Activated CD8-positive, alpha-beta memory T cell treated with anti-CD3 and anti-CD28 coated beads, Interleukin-2, amount 10 ng/mL, durations not matched to agents 7 days and 5 days (primary cell): ENCODE measurements at places on chromosomes 4 and X. TPM values are rescaled to one million over a fixed set of nuclear protein-coding genes. Genes with fewer than 3 reads are reported as not detected.

GSX2 gene
- total RNA-seq = not detected

PNMA3 gene
- 1.0 TPM for total RNA-seq

NCAPG gene
- total RNA-seq = 102 TPM

HAND2 gene
- total RNA-seq = not detected

CFAP99 gene
- total RNA-seq = not detected

CT55 gene
- not detected for total RNA-seq

SCLT1 gene
- total RNA-seq = 53.4 TPM

SFRP2 gene
- not detected for total RNA-seq

GRCh38 chr4:112343330-112344080, 46.3 kb downstream of the ALPK1 start:
- DNase-seq = no peak

DNA sequence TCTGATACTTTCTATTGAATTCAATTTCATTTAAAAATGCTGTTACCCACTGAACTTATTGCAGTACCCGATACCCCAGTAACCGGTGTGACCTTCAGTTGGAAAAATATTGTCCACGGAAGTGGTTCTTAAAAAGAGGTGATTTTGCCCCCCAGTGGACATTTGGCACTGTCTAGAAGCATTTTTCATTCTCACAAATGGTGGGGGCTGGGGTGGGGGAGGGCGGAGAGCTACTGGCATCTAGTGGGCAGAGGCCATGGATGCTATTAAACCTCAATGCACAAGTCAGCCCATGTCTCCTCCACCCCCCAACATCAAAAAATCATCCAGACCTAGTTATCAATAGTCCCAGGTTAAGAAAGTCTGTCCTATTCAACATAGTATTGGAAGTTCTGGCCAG, 19.6 kb upstream of the CHM start:
- DNase-seq = no peak

- peak; percentile 53 for DNase-seq
These were observed 2.5 kb upstream of the HTRA3 start for GRCh38 chr4:8267077-8267476.

DNA sequence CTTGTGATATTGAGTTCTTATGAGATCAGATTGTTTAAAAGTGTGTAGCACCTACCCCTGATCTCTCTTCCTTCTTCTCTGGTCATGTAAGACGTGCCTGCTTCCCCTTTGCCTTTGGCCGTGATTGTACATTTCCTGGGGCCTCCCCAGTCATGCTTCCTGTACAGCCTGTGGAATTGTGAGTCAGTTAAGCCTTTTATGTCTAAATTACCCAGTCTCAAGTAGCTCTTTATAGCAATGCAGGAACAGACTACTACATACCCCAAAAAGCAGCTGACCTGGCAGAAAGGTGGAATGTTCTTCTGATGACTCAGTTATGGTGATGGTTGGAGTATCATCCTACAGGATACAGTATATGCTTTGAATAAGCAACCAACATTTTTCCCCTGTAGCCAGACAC, 11.4 kb upstream of the MCUB start:
- DNase-seq = no peak

DNA sequence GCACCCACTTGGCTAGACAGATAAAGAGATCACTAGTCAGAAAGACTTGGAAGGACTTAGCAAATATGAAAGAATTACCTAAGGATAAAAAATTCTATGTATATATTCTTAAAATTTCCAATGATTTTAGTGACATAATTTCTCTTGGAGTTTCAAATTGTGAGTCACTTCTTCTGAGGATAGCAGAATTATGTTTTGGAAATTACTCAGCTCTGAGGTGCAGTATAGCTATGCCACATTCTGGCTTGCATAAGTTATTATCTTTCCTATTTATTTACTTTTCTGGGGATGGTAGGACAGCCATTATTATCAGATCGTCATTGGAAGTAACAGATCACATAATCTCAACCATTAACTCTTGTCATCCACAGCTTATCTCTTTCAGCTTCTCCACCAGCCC, 853.5 kb downstream of the TRIML1 start:
- DNase-seq = no peak

DNA sequence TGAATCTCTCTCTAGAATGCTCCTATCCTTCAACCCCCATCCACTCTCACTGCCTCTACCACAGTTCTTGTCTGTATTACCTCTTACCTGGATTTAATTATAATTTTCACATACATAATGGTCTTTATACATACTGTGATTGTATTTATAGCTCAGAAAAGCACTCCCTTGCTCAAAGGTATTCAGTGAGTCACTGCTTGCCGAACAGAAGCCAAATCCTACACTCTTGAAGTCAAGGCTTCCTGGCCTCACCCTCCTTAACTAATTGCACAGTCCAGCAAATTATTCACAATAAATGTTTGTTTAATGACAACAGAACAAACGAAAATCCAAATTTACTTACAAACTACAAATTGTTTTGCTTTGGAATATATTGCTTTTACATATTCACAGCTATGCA, 159.5 kb downstream of the KLHL13 start:
- no peak for DNase-seq

DNA sequence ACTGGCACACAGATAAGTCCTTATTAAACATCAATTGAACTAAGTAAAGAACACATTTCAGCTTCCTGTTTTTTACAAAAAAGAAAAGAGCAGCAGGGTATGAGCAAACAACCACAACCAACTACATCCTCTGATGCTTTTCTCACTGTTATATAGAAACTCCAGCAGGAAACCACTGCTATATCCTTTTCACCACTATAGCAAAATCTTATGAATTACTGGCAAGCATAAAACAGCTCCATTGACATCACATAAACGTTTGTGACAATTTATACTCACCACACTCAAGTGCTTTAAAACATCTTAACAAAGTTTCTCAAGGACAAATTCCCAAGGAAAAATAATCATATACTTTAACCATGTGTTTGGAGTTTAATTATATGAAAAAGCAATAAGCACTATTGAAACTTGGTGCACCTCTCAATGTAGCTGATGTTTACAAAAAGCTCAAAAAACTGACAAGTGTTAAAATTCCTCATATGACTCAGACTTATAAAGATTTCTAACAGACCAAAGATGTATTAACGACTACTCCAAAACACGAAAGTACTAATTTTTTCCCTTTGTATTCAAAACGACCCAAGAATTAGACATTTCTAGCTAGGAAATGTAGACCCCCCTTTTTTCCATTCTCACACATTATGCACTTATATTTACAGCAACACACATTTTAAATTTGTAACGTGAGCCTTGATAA, 12.9 kb downstream of the GPRIN3 start:
- DNase-seq = no peak

DNA sequence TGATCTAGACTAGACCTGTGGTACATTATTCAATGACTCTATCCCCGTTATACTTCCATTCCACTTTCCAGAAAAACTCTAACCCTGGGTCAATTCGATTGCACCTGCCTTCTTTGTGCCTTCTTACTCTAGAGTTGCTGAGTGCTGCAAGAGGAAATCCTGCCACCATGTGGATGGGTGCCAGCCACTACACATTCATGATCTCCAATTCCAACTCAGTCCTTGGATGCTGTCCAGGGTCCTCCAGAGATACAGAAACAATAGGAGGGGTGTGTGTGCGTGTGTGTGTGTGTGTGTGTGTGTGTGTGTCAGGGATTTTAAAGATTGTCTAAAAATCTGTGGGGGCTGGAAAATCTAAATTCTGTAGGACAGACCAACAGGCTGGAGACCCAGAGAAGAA, 42.9 kb upstream of the INTS6L start:
- DNase-seq = peak; percentile 66

GRCh38 chr4:112253382-112254000, 21.9 kb downstream of the AP1AR start:
- DNase-seq = no peak

- no peak for DNase-seq
These were observed 33.5 kb downstream of the TMEM164 start for GRCh38 chrX:110036162-110037033.

- DNase-seq = no peak
These were observed 18.4 kb downstream of the XIAP start for GRCh38 chrX:123878252-123878721.

DNA sequence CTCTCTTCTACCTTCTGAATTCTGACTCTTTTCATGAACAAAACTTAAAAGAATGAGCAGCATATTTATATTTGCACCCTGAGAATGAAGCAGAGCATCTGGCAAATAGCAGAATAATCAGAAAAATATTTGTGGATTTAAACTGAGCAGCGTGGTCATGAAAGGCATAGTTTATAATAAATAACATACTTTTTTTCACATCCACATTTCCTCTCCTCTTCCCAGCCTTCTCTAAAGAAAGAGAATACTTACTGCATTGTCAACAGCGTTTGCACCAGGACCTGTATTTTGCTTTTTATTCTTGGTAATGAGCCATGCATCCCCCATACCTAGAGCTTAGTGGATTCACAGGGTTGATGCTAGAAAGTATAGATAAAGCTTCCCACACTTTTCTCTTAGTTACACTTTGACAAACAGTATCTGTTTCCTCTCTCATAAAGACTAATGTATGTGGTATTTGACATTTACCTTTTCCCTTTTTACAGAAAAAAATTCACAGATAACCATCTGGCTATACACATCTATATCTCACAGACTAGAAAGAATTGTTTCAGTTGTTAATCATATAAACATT, 131.5 kb downstream of the PRSS12 start:
- DNase-seq = no peak

DNA sequence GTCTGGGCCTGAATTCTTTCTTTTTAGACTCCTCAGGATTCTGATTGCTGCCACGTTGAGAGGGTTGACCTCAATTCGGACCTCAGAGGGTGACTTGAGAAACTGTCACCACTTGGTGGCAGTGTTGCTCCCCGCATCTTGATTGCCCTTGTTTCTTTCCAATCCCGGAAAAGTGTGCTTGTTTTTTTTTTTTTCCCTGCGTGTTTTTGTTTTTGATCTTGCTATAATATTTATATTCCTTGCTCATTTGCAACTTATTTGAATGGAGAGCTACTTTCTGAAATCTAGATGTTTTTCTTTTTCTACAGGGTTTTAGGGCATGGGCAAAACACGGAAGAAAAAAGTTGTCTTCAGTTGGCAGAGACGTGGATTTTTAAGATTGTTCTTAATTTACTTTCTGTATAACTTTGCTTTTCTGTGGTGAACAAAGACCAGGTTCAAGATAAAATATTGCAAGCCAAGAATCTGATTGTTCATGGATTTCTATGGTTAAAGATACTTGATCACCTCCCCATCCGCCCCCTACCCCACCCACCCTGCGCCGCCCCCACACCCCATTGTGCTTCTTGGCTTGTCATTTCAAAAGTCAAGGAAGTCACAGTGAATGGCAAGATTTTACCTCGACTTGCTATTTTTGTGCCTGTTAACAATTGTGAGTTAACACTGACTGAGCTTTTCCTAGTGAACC, 102.0 kb downstream of the PTTG2 start:
- peak; percentile 72 for DNase-seq

DNA sequence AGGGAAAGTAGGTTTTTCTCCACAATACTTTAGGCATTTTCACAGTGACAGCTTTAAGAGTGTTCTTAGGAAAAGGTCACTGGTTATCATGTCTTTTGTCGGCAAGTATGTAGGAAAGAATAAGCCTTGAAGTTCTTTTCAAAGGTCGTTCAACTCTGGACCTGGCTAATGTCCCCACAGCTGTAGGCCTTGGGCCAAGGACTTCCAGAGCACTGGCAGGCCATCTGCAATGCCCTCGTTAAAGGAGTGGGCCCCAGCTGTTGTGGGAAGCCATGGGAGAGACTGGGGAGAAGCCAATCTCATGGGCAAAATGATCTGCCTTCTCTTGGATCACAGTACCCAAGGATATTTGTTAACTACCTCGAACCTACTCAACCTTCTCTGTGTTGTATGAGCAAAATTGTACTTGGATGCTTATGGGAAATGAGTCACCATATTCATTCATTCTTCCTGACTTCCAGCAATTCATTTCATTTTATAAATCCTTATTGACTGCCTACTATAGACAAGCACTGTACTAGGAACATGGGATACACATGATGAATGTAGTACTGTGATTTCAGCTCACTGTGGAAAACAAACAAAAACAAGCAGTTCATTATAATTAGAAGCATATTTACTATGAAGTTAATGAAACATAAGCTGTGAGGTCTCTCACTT, 141.1 kb upstream of the KIT start:
- no peak for DNase-seq

GRCh38 chr4:25635501-25635900, 20.1 kb upstream of the SLC34A2 start:
- DNase-seq = no peak

DNA sequence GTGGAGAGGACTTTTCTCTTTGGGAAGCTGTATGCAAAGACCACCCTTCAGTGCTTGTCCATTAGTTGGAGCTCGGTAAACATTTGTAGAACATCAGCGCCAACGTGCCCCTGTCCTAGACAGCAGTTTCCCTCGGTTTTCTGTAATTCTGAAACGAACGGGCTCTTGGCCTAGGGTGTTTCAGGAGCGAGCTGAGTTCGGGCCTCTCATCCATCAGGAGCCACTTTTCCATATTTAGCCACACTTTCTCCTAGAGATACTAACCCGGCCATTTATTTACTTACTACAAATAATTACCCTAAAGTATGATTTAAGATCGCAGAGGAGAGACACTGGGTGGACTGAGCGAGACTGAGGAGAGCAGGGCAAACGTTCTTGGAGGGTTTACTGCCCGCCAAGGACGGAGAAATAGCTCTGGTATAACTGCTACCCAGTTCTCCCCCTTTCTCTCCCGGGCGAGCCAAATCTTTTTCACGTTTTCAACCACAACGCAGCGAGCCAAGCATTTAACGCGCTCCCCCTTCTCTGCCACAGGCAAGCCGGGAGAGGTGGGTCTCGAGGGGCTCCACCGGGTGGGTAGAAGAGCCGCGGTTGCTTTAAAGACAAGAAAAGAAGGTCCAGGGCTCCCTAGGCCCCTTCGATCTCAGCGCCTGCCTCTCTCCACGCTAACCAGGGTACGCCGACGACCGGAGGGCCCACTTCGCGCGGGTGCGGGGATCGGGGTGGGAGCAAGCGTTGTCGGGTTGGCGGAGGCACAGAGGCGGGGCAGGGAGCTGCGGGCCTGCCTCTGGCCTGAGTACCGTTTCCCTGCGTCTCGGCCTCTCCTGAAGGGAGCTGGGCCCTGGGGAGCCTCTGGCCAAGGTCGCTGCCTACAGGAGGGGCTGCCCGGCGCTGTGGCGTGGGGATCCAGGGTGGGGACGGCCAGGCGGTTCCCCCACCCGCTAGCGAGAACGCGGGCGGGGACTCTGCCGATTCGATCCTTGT, 10.8 kb upstream of the PITX2 start:
- DNase-seq = no peak

DNA sequence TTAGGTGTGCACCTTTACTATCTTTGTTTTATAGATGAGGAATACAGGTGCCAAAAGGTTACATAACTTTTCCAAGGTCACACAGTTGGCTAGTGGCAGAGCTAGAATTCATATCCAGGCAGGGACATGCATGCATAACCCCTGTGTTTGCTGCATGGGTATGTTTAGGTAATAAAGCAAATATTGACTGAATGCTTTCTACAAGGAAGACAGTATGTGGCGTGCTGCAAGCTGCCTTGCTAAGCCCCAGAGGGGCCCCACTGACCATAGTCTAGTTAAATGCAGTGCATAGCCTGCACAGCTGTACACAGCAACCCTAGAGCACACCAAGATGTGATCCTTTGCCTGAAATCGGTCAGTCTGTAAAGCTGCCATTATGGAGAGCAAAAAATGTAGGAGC, 320.5 kb upstream of the IGFBP7 start:
- no peak for DNase-seq

- no peak for DNase-seq
These were observed 12.5 kb upstream of the ASIC5 start for GRCh38 chr4:155878611-155879010.
